Activated naive CD8-positive, alpha-beta T cell treated with anti-CD3 and anti-CD28 coated beads, Interleukin-2, amount 10 ng/mL, durations not matched to agents 7 days and 5 days (primary cell): ENCODE measurements at places on chromosomes 5 and 9. TPM values are rescaled to one million over a fixed set of nuclear protein-coding genes. Genes with fewer than 3 reads are reported as not detected.

DNA sequence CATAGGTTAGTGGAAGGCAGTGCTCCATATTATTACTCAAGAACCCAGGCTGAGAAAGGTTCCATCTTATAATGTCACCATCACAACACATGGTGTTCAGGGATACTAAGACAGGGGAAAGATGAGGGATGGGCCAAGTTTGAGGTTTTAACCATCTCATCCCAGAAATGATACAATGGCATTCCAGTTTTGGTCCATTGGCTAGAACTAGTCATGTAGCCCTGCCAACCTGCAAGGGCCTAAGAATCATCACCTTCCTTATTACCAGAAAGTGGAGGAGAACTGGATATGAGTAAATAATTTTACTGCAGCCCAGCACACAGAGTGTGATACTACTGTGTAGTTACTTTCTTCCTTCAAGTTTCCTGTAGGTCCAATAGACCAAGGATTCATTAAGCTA is 144.5 kb upstream of the ABCA1 start:
- no peak overlapping the region for H3K4me3 ChIP-seq
- no peaks in the 10 kb centered on the region for H3K4me1 ChIP-seq
- no peak for DNase-seq
- H3K27me3 ChIP-seq: no peaks in the 10 kb centered on the region

DNA sequence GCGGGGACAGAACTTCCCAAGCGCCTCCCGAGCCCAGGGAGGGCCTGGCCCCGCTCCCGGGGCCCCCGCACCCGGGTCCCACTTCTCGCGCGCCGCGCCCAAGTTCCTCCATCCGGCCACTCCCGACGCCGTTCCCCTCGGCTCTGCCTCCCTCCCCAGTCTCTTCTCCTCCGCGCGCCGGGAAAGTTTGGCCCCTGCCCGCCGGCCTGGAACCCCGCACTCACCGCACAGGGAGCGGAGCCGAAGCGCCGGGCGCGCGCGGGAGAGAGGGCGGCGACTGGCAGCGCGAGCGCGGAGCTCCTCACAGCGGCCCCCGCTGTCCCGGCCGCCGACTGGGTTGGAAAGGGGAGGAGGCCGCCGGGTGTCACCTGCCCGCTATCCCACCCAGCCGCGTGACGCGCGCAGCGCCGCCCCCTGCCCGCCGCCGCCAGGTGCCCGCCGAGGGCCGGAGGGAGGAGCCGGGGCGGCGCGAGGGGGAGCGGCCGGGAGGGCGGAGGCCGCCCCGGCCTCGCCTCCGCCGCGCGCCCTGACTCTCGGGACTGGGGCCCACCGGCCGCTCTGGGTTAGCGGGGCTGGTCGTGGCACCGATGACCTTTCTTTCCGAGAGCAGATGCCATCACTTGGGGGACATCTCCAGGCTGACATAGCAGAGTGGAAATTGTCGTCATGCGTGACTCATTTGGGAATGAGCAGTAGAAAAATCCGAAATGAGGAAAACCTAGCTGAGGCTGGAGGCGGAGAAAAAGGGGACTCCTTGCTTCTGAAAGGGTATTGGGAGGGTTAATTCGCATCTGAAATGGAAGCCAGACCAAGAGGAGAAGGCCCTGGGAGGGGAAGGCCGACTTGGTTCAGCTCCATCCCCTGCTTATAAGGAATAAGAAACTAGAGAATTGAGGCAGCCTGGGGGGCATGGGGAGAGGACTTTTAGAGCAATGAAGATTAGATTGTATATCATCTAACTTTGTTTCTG is at the start of gene ELOVL7:
ELOVL7 (minus strand) TSS at position 334 of the 970 bp plus-strand sequence. CDS start 56,872 bp downstream, outside the sequence.
- H3K4me3 ChIP-seq: peak within 1 kb of the TSS; percentile 88
- peaks cover 76% of the 10 kb centered on the region for H3K27me3 ChIP-seq
- no peaks in the 10 kb centered on the region for H3K36me3 ChIP-seq
- peaks cover 13% of the 10 kb centered on the region for H3K4me1 ChIP-seq
- H3K27ac ChIP-seq: no peak within 1 kb of the TSS

- no peaks in the 10 kb centered on the region for H3K27me3 ChIP-seq
- peak overlapping the region; percentile 77 for H3K27ac ChIP-seq
- H3K36me3 ChIP-seq: peaks cover 4% of the 10 kb centered on the region
- H3K4me1 ChIP-seq: peaks cover 22% of the 10 kb centered on the region
Measured at GRCh38 chr5:143898381-143898780, 86.4 kb downstream of the HMHB1 start.

The MARCHF6 gene
- total RNA-seq: 135 TPM

- DNase-seq: no peak
- no peaks in the 10 kb centered on the region for H3K4me1 ChIP-seq
- H3K27ac ChIP-seq: no peak overlapping the region
- H3K27me3 ChIP-seq: peaks cover 4% of the 10 kb centered on the region
- no peak overlapping the region for H3K4me3 ChIP-seq
- H3K36me3 ChIP-seq: no peaks in the 10 kb centered on the region
Measured at GRCh38 chr5:144004146-144004545, 166.3 kb downstream of the YIPF5 start.

DNA sequence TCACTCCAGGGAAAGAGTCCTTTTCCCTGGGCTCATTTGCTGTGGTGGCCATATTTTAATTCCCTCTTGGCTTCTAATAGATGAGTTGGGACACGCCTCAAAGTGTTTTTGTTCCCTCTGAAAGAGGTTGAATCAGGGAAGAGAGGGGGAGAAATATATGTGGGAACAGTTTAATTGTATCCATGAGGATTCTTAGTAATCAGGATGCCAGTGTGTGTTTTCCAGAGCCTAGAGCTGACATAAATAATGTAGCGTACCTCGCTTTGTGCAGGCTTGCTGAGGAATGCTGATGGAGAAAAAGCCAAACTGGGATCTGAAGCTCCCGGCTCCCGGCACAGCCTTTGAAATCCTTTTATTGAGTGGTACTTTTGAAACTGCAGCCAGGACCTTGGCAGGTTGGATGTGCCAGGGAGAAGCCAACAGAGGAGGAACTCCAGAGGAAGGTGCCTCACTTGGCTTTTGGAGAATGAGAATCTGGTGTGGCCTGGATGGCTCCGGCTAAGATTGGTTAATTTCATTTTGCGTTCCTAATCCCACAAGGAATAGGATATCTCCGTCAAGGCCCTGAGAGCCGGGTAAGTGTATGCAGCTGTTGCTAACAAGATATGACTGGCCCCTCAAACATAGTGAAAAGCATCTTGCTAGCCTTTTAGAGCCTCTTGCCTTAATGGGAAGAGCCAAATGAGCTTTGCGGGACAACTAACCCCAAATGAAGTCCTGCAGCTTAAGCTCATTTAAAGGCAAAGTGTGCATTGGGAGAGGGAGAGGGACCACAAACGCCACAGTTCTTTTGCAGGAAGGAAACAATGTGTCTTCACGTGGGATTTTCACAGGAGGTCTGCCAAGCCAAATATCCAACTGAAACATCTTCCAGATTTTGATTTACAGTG is 471.1 kb upstream of the WWC1 start:
- H3K4me3 ChIP-seq: no peak overlapping the region
- no peaks in the 10 kb centered on the region for H3K27me3 ChIP-seq
- no peak for DNase-seq
- no peak overlapping the region for H3K27ac ChIP-seq
- no peaks in the 10 kb centered on the region for H3K4me1 ChIP-seq

- peaks cover 24% of the 10 kb centered on the region for H3K4me1 ChIP-seq
- no peak overlapping the region for H3K4me3 ChIP-seq
- no peak overlapping the region for H3K27ac ChIP-seq
- H3K36me3 ChIP-seq: peaks cover 3% of the 10 kb centered on the region
Measured at GRCh38 chr5:56698463-56699381, 116.6 kb upstream of the MAP3K1 start.

- H3K4me1 ChIP-seq: peaks cover 78% of the 10 kb centered on the region
- no peaks in the 10 kb centered on the region for H3K27me3 ChIP-seq
- peak; percentile 76 for DNase-seq
- H3K27ac ChIP-seq: peak overlapping the region; percentile 94
- H3K36me3 ChIP-seq: peaks cover 48% of the 10 kb centered on the region
Measured at GRCh38 chr5:132419502-132420468, 50.3 kb downstream of the SLC22A5 start.

DNA sequence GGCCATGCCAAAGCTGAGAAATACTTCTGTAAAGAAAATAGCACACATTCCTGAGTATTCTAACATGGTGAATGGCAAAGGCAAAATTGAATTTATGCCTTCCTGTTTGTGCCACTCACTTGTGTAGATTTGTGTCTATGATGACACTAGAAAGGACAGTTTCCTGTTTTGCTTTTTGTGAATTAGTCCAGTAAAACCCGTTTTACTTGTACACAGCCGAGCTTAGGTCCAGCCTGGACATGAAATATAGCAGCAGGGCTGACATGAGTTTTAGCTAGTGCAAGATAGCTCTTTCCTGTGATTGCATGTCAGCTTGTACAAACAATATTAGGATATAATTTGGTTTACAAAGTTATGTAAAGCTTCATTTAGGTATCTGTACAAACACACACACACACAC is 1891.7 kb upstream of the WWC1 start:
- H3K36me3 ChIP-seq: no peaks in the 10 kb centered on the region
- no peak overlapping the region for H3K27ac ChIP-seq
- H3K27me3 ChIP-seq: no peaks in the 10 kb centered on the region
- no peaks in the 10 kb centered on the region for H3K4me1 ChIP-seq

DNA sequence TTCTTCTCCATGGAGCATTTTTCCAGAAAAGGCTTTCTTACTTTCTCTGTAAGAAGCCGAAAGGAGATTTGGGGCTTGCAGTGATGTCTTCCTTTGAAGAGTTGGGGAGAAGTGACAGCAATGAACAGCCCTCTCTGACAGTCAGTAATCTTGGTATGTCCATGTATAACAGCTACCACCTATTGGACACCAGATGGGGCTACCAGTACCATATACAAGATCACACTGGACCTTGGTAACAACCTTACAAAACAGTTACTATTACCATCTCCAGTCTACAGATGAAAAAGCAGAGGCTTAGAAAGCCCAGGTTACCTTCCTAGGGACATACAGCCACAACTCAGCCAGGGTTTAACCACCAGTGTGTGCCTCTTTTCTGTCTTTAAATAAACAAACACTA is 272.7 kb upstream of the TRPC7 start:
- no peaks in the 10 kb centered on the region for H3K36me3 ChIP-seq
- no peak overlapping the region for H3K4me3 ChIP-seq
- H3K27me3 ChIP-seq: no peaks in the 10 kb centered on the region
- H3K27ac ChIP-seq: no peak overlapping the region
- no peak for DNase-seq

The PCDHAC2 gene
- not detected for total RNA-seq

The PPWD1 gene
- total RNA-seq: 78.6 TPM

The FTMT gene
- not detected for total RNA-seq

DNA sequence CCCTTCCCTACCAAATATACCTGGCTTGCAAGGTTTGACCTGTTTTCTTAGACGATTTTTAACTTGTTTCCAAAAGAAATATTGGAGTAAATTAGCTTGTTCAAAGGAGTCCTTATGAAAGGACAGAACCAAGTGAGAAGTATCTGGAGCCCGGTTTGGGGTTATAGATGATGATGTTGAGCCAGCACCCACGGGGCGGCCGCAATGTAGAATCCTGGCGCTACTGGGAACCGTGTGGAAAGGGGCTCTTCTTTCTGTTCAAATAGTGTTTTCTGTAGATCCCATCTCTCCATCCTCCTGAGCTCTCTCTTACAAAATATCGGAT is 517 bp upstream of the EXOSC2 start:
- peak overlapping the region; percentile 97 for H3K4me3 ChIP-seq
- peaks cover 25% of the 10 kb centered on the region for H3K36me3 ChIP-seq
- peak overlapping the region; percentile 97 for H3K27ac ChIP-seq
- peaks cover 40% of the 10 kb centered on the region for H3K4me1 ChIP-seq

DNA sequence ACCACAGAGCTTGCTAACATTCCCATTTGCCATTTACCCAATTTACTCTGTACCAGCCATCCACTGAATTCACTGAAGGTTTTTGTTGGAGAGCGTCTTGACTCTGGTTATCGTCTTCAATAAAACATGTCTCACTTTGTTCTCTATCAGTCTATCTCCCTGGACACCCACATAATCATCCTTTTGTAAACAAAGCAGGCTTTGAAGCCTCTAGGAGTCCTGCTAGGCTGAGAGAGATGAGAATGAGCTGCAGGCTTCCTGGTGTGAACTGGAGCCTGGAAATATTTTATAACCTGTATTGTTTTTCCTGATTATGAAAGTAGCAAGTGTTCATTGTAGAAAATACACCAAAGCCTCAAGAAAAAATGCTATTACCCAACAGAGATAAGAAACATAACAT is 140.6 kb upstream of the ZNF366 start:
- no peaks in the 10 kb centered on the region for H3K4me1 ChIP-seq
- DNase-seq: no peak
- no peak overlapping the region for H3K27ac ChIP-seq
- H3K27me3 ChIP-seq: peaks cover 9% of the 10 kb centered on the region
- no peak overlapping the region for H3K4me3 ChIP-seq
- H3K36me3 ChIP-seq: no peaks in the 10 kb centered on the region

- H3K4me1 ChIP-seq: no peaks in the 10 kb centered on the region
- H3K27me3 ChIP-seq: no peaks in the 10 kb centered on the region
- H3K27ac ChIP-seq: no peak overlapping the region
Measured at GRCh38 chr9:37941253-37941652, 37.3 kb upstream of the SLC25A51 start.

The NFX1 gene
- total RNA-seq: 48.2 TPM

The PCAT7 gene
- total RNA-seq: not detected

The MARVELD2 gene
- total RNA-seq: 0.42 TPM

The ZNF300 gene
- 1.5 TPM for total RNA-seq

The GCNT4 gene
- 6.0 TPM for total RNA-seq

- H3K27ac ChIP-seq: no peak overlapping the region
- no peak overlapping the region for H3K4me3 ChIP-seq
- no peaks in the 10 kb centered on the region for H3K27me3 ChIP-seq
- H3K36me3 ChIP-seq: no peaks in the 10 kb centered on the region
- peak; percentile 19 for DNase-seq
Measured at GRCh38 chr9:127177231-127177630, 54.8 kb upstream of the ANGPTL2 start.

DNA sequence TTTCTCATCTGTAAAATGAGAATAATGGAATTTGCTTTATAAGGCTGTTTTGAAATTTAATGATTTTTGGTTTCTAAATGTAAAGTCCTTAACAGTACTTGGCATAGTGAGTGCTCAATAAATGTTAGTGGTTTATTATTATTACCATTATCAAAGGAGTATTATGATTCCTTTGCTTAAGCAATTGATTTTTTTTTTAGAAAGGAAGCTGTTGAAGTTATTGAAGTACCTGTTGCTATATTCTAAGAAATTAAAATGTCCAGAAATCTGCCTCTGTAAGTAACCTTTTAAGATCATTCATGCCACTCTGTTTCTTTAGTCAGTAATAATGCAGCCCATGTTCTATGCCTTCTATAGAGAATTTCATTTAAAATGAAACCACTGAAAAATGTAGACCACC is 15.0 kb downstream of the SMAD5 start:
- no peak for DNase-seq
- H3K27ac ChIP-seq: no peak overlapping the region
- H3K27me3 ChIP-seq: no peaks in the 10 kb centered on the region
- H3K4me1 ChIP-seq: peaks cover 2% of the 10 kb centered on the region

The CARD9 gene
- total RNA-seq: 0.45 TPM

GRCh38 chr5:99453196-99453595 is 524.4 kb upstream of the CHD1 start:
- DNase-seq: no peak
- H3K4me3 ChIP-seq: no peak overlapping the region
- no peaks in the 10 kb centered on the region for H3K27me3 ChIP-seq
- H3K27ac ChIP-seq: no peak overlapping the region
- H3K4me1 ChIP-seq: no peaks in the 10 kb centered on the region

- no peak overlapping the region for H3K4me3 ChIP-seq
- no peaks in the 10 kb centered on the region for H3K4me1 ChIP-seq
- peaks cover 2% of the 10 kb centered on the region for H3K27me3 ChIP-seq
- no peak overlapping the region for H3K27ac ChIP-seq
Measured at GRCh38 chr5:135012951-135013391, 21.1 kb downstream of the PITX1 start.

GRCh38 chr5:168612996-168613395 is 33.8 kb upstream of the PANK3 start:
- H3K4me1 ChIP-seq: peaks cover 8% of the 10 kb centered on the region
- H3K36me3 ChIP-seq: no peaks in the 10 kb centered on the region
- DNase-seq: no peak
- H3K27me3 ChIP-seq: no peaks in the 10 kb centered on the region
- H3K27ac ChIP-seq: no peak overlapping the region

The FGF18 gene
- 0.25 TPM for total RNA-seq
